Stimulated activated CD4-positive, alpha-beta T cell treated with anti-CD3 and anti-CD28 coated beads, Interleukin-15, amount 100 ng/mL, for 1 hour (primary cell): ENCODE measurements at places on chromosomes 4 and X.
A peak's percentile ranks its signal among the peaks of the same experiment; 100 is the strongest.

DNA sequence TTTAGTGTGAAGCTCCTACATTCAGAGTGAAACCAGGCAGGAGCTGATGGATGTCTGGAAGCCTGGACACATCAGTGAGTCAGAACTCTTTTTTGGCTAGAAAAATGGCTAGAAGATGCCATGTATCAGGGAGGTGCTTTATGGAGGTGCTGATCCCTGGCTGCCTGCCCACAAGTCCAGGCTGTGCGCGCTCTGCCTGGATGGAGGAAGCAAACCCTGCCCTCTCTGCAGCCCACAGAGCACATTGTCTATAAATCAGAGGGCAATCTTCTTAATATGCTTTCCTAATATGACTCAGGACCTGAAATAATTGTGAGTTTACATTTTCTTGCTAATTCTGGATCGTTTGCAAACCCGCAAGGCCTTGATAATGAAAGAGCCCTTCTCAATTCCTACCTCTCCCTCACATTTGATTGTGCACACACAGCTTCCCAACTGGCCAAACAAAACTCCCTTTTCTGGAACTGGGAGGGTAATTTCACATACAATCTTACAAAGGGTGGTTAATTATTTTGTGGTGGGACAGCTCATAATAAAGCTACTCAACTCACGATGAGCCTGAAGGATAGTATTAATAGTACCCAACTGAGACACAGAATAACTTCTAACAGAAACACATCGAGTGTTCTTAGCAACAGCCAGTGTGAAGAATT, 11.7 kb downstream of the MFAP3L start:
- DNase-seq, result no peak

DNA sequence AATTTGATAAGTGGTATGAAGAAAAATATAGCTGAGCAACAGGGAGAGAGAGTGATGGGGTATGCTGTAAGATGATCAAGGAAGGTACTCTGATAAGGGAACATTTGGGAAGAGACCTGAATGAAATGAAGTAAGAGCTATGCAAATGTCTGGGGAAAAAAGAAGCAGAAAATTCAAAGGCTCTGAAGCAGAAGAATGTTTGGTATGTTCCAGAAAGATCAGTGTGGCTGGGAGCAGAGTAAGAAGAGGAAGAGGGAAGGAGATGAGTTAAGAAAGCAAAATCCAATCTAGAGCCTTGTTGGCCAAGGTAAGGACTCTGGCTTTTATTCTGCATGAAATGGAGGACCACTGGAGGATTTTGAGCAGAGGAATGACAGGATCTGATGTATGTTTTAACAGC, 90.0 kb downstream of the AWAT2 start:
- DNase-seq, result no peak

- no peak for DNase-seq
Observed at GRCh38 chrX:4129626-4130025, 416.2 kb upstream of the PRKX start.

DNA sequence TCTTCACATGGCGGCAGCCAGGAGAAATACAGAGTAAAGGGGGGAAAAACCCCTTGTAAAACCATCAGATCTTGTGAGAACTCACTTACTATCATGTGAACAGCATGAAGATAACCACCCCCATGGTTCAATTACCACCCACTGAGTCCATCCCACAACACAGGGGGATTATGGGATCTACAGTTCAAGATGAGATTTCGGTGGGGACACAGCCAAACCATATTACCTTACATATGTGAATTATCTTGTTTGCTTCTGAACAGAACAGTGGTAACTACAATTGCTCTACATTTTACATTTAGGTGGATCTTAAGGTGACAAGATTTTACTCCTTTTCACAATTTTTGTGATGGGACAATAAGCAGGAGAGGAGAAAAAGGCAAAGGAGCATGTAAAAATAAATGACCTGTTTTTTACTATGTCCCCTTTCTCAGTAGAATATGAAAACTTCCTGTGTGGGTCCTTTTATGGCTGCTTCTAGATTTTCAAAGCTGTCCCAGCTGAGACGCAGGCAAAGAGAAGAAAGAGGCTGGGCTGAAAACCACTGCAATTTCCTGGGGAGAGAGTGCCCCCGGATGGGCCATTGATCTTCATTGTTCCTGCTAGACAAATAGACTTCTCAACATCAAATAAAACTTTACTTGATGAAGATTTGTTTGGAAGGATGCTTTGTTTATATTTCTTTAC, 45.9 kb upstream of the PGM2 start:
- DNase-seq, result peak; percentile 2

DNA sequence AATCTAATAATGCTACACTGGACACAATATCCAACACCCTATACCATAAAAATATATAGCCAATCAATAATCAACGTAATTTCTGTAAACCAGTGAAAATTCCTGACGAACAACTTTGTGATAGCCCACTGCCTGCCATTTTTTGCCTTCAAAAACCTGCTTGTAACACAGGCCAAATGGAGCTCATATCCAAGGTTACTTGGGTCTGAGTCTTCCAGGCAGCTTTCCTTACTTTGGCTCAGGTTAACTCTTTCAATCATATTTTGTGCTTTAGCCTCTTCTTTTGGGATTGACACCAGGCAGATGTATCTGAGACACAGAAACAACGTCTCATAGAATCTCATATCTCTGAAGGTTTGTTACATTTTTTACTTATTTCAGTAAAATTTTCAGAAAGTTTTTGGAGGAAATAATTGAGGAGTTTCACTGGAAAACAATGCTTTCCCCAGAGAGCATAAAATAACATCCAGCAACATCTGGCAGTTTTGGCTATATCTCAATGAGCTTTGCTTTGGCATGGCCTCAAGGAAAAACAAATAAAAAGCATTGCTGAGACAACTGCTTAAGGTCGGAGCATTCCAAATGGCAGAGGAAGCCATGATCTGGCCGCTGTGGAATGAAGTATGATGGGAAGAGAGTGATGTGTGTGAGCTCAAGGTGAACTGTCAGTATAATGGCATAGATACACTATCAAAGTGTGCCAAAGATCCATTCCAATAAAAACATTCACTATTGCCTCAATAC, 162.9 kb upstream of the SPIN4 start:
- DNase-seq, result no peak

DNA sequence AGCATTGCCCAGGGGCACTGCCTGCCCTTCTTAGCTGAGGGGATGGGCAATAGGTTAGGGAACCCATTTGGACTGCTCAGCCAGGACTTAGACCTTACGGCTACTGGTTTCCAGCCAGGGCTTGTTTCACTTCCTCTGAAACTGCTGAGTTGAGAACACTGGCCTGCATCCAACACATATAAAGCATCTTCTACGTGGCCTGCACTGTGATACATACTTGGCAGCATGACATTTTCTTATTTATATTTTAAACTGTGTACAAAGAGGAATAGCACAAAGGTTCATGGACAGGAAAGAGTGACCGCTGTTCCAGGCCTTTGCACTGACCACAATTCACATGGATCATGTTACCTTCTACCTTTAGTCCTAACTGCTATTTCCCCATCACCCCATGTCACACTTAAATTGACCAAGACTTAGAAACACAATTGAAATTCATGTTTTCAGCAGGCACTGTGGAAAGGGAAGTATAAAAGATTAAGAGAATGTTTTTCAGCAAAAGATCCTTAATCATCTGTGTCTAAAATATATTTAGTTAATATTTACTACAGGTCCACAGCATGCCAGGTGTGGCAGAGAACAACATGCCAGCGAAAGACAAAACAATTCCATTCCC, 43.7 kb downstream of the NLGN4X start:
- DNase-seq, result no peak

- DNase-seq, result no peak
Observed at GRCh38 chr4:48243887-48244286, 25.8 kb downstream of the TEC start.

DNA sequence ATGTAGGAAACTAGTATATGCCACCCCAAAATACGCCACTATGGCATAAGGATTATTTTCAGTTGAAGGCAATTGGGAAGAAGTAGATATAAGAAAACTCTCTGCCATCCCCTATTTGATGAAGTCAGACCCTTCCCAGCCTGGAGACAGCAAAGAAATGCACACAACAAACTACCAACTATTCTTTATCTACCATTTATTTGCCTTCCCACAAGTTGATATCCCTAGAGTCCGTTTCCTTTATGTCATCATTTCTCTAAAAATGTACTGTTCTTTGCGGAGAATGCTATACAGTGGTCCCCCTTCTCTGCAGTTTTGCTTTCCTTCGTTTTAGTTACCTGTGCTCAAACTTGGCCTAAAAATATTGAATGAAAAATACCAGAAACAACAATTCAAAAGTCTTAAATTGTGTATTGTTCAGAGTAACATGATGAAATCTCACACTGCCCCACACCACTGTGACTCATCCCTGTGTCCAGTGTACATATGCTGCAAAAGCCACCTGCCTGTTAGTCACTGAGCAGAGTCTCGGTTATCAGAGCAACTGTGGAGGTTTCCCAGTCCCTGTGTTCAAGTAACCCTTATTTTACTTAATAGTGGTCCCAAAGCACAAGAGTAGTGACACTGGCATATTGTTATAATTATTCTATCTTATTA, 152.3 kb downstream of the WDFY3 start:
- DNase-seq, result no peak

DNA sequence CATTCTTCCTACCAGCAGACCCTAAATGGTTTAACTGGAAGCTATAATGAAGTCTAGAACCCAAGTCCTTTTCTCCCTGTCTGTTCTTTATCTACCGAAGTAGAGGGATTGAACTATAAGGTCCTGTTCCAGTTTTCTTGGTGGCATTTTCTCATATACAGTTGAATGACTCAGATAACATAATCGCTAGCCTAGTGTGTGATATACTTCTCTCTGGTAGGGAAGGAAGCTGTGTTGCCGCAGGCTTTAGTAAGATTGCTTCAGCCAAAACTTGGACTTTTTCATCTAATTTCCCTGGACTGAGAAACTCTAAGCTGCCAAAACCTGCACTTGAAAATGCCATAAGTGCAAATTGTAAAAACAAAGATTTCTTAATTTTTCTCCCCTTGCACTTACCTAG, 123.4 kb downstream of the NWD2 start:
- no peak for DNase-seq

DNA sequence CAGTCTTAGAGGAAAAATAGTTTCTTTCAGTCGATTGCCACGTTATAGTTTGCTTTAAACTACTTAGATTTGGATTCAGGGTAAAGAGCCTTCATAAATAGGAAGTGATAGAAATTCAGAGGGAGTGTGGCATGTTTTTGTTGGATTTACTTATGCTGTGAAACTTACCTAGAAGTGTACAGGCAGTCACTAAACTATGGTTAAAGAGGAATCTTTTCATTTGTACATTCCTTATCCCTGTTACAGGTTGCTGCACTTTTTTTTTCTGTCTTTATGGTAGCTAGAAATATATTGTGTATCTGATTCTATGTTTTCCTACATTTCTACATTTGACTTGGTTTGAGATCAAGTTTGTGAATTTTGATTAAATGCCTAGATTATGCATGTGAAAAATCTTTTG, 19.1 kb downstream of the WWC2 start:
- no peak for DNase-seq

DNA sequence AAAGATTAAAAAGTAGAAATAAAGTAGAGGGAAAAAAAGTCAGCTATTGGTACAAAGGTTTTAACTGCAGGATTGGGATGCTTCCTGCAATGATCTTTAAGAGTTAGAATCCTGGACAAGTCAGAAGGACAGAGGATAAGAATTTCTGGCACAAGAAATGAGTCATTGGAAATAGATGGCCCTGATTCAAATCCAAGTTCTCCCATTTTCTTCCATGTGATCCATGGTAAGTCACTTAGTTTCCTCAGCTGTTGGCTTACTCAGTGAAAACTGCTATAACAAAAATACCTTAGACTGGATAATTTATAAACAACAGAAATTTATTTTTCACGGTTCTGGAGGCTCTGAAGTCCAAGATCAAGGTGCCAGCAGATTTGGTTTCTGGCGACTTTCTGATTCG, 13.3 kb upstream of the TBC1D19 start:
- DNase-seq, result no peak

DNA sequence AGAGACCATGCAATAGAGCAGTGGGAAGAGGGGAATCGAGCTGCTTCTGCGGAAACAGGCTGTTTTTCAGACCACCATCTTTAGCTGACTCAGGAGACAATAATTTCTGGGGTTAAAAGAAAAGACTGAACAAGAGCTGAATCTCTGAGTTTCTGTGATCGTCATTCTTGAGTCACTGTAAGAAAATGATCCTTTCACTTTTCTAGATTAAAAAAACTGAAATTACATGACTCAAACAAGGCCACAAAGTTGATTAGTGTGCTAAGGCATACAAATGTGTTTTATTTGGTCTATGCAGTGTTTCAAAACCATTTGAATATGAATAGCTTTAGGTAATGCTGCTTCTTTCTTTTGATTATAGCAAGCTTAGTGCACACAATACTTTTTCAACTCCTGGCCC, 194.4 kb upstream of the RPL34 start:
- DNase-seq, result no peak

DNA sequence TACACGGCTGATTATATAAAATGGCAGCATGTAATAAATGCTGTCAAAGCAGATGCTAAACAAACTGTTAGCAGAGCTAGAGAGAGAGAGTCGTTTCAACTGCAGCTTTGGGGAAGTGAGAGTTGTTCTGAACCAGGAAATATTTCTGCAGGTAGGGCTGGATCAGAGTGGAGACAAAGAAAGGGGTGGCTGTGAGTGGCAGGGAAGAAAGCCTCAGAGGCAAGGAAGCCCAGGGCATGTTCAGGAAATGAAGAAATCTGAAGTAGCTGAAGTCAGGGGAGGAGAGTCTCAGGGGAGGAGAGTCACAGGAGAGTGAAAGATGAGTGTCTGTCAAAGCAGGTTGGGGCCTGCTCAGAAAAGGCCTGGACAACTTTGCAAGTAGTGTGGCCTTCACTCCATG, 48.4 kb upstream of the RPS6KA3 start:
- DNase-seq, result no peak

GRCh38 chr4:105352826-105353225, 121.0 kb downstream of the PPA2 start:
- no peak for DNase-seq

- peak; percentile 7 for DNase-seq
Observed at GRCh38 chrX:41720125-41720779, 3.7 kb upstream of the GPR82 start.

- no peak for DNase-seq
Observed at GRCh38 chr4:187212446-187213080, 488.9 kb upstream of the FAT1 start.

DNA sequence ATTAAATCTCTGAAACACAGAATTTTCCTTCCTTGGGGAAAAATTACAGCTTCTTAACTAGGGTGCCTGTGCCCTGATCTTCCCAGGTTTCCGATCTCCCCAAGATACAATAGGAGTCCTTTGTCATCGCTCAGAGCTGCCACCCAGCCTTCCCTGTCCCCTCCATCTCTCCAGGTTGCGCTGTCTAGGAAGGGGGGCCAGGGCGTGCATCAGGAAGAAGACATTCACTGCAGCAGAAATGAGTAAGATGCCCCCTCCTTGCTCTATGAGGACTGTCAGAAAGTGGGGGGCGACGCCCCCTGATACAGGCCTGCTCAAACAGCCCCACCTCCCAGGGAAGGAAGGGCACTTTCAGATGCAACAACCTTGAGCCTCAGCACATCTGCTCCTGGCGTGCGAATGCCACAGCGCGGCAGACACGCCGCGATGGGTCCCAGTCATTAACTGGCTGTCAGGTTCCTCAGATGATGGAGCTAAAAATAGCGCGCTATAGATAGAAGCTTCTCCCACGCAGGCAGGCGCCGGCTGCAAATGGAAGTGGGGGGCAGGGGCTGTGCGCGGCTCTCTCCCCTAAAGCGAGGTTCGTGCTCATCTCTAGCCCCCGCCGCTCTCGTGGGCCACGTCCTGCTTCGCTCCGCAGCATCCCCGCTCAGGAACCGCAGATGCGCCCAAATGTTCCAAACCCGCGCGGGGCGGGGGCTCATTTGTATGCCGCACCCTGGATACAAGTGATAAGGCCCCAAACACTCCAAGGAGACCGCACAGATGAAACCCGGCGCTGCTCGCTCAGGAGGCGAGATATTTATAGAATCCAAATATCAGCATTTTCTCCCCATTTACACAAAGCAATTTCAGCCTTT, 57.6 kb upstream of the LGI2 start:
- DNase-seq, result no peak
